ENCODE measurements at places on chromosomes 16 and 17.

GRCh38 chr17:15742051-15742795 lies 10.1 kb downstream of the TBC1D26 start:
- DNase-seq, result no peak

DNA sequence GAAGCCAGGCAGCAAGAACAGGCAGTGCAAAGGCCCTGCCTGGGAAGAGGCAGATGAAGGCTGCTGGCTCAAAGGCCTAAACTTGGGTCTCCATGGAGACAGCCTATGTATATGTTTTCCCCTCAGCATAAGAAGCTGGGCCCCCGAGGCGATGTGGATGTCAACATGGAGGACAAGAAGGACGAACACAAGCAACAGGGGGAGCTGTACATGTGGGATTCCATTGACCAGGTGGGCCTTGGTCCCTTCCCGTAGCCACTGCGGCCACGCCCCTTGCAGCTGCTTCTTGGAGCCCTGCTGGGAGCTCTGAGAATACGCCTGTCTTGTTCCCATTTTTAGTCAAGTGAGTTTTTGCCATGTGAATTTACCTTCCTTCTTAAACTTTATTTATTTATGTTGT lies 106.0 kb downstream of the SDR42E1 start:
- DNase-seq, result no peak

DNA sequence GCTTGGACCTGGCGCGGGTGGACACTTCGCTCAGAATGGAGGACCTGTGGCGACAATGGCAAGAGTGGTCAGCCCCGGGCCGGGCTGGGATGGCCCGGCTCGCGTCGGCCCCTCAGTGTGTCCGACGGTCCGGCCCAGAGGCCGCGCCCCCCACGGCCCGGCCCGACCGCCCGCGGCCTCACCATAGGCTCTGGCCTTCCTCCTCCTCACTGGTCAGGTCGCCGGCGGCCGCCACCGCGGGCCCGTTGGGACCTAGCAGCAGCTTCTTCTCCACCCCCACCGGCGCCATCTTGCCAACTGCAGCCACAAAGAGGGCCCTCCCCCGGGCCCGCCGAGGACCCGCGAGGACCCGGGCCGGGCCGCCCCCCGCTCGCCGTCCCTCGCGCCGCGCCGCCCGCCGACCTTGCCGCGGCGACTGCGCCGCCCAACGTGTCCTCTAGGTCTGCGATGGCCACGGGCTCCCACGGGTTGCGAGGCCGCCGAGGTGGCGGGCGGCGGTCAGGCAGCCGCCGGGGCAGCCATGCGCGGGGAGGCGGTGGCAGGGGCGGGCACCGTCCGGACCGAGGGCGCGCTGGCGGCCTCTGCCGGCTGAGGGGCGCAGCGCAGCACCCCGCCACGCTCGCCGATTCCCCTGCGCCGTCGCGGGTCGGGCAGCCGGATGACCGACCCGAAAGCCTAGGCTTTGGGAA lies at the start of gene DYNC1LI2:
DYNC1LI2 (minus strand) TSS at position 307 of the 689 bp plus-strand sequence; CDS start at position 289, 18 bp downstream.
- DNase-seq, result peak; percentile 40

DNA sequence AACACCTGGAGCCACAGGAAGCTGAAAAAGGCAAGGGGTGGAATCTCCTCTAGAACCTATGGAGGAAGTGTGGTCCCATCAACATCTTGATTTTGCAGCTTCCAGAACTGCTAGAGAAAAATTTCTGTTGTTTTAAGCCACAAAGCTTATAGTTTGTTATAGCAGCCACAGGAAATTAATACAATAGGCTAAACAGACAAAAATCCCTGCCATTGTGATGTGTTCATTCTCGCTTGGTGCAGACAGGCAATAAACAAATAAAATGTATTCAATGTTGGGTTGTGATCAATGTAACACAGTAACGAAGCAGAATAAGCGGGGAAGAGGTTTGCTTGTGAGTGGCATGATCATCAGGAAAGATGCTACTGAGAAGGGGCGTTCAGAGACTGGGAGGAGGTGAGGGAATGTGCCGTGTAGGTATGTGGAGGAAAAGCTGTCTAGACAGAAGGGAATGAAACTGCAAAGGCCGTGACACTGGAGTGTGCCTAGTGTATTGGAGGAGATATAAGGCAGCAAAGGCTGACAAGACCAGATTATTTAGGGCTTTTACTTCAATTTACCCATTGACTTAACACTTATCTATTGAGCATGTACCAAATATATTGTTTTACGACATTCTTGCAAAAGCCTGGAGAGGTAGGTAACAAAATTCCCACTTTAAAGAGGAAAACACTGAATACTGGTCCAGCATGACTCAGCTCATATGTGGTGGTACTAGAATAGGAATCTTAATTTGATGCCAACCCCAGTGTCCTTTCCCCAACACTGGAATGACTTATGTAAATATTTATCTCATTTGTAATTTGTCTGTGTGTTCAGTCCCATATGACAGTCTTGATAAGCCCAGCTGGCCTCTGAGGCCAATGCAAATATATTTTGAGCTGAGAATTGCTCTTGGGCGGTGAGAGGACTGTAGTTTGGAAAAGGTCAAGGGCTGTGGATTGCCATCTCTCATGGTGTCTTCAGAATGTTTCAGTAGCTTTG lies 375.9 kb downstream of the CDH13 start:
- no peak for DNase-seq

- DNase-seq, result no peak
Observed at GRCh38 chr17:66789093-66789492, 45.8 kb upstream of the CACNG5 start.

DNA sequence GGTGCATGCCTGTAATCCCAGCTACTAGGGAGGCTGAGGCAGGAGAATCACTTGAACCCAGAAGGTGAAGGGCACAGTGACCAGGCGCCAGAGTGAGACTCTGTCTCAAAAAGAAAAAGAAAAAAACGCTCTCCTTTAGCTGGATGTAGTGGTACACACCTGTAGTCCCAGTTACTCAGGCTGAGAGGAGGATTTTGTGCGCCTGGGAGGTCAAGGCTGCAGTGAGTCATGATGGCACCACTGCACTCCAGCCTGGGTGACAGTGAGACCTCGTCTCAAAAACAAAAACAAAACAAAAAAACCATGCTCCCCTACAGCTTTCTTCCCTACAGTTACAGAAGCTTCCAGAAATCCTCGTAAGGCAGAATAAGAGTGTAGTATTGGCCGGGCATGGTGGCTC lies 33.1 kb upstream of the ST6GALNAC1 start:
- no peak for DNase-seq

- DNase-seq, result no peak
Observed at GRCh38 chr17:74249590-74250270, 24.3 kb upstream of the DNAI2 start.

- DNase-seq, result peak; percentile 70
Observed at GRCh38 chr16:68995011-68995504, 110.4 kb upstream of the HAS3 start.

- no peak for DNase-seq
Observed at GRCh38 chr17:80996422-80997305, 5.0 kb downstream of the CHMP6 start.

- no peak for DNase-seq
Observed at GRCh38 chr17:3722716-3723115, 987 bp upstream of the HASPIN start.

- DNase-seq, result peak; percentile 40
Observed at GRCh38 chr17:36705874-36706731, 104.7 kb downstream of the MRM1 start.

DNA sequence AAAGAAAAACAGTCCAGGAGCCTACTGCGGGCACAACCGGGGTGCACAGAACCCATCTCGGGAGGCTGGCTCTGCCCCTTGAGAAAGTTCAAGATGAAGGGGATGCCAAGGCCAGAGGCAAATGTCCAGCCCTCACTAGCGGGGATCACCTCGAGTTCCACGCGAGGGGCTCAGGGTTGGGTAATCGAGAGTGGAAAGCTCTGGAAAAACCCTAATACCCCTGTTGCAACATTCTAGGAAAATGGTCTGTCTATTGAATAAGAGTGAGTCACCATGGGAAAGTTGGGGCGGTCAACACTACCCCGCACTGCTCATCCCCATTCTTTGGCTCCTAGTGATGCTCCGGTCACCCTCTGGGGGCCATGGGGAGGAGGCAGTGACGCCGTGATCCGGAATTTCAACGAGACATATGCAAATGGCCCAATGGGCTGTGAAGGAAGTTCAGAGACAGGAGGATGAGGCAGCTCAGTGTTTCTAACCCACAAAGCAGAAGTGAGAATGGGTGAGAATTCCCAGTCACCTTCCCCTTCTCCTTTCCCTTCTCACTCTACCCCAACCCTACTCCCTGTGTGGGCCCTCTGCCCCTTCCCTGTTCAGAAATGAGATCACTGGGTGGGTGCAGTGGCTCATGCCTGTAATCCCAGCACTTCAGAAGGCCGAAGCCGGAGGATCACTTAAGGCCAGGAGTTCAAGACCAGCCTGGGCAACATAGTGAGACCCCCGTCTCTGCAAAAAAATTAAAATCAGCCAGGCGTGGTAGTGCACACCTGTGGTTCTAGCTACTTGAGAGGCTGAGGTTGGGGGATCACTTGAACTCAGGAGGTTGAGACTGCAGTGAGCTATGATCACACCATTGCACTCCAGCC lies 22.4 kb downstream of the SOCS3 start:
- peak; percentile 70 for DNase-seq

- DNase-seq, result no peak
Observed at GRCh38 chr16:56346131-56346890, 79.0 kb downstream of the AMFR start.

DNA sequence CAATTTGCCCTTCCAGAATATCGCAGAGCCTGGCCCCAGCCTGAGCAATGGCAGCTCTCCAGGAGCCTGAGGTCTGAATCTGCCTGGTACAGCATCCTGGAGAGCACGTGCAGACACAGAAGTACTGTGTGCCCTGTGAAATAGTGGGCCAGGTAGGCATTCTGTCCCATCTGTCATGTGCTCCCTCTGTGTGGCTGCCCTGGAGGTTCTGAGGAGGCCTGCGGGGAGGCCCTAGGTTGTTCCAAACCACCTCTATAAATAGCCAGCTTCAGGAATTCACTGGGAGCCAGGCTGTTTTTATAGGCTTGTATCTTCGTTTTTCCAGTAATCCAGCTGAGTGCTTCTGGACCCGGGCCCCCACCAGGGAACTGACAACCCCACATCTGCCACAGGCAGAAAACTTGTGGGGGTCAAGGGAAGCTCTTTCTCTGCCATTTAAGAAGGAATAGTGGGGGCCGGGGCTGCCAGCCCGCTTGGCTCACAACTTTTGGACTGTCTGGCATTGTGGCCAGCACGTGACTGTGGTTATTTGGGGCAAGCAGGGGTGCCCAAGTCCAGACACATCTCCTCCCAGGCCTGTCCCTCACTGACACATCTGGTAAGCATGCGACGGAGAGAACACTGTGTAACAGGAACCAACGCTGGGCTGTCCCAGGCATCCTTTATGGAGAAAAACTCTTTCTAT lies 356.3 kb upstream of the TNRC6C start:
- DNase-seq, result no peak

- DNase-seq, result no peak
Observed at GRCh38 chr16:30992276-30992780, 7.3 kb downstream of the HSD3B7 start.

GRCh38 chr16:22810226-22810625 lies 3.7 kb upstream of the HS3ST2 start:
- DNase-seq, result no peak

- peak; percentile 79 for DNase-seq
Observed at GRCh38 chr16:76910931-76911330, 280.1 kb upstream of the MON1B start.

GRCh38 chr17:48037036-48037837 lies at the start of gene COPZ2:
Gene COPZ2 (minus strand): TSS chr17:48037797. CDS start chr17:48037777, 20 bp downstream.
- no peak for DNase-seq

- no peak for DNase-seq
Observed at GRCh38 chr16:27892879-27893278, 170.6 kb downstream of the GSG1L start.

DNA sequence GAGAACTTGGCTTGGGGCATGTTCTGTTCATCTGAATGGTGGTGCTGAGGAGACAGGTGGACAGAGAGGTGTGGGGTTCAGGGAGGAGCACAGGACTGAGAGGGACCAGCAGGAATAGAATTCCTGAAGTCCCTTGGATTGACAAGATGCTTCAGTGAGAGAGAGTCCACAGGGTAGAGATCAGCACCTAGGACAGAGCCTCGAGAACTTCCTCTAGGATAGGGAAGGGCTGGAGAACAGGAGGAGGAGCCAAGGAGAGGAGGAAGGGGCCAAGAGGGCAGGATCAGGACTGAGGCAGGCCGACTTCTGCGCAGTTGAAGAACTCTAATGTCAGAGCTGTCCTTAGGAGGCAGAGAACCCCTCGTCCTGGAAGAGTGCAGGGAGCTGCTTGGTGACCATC lies 138.4 kb downstream of the PRKCB start:
- no peak for DNase-seq

DNA sequence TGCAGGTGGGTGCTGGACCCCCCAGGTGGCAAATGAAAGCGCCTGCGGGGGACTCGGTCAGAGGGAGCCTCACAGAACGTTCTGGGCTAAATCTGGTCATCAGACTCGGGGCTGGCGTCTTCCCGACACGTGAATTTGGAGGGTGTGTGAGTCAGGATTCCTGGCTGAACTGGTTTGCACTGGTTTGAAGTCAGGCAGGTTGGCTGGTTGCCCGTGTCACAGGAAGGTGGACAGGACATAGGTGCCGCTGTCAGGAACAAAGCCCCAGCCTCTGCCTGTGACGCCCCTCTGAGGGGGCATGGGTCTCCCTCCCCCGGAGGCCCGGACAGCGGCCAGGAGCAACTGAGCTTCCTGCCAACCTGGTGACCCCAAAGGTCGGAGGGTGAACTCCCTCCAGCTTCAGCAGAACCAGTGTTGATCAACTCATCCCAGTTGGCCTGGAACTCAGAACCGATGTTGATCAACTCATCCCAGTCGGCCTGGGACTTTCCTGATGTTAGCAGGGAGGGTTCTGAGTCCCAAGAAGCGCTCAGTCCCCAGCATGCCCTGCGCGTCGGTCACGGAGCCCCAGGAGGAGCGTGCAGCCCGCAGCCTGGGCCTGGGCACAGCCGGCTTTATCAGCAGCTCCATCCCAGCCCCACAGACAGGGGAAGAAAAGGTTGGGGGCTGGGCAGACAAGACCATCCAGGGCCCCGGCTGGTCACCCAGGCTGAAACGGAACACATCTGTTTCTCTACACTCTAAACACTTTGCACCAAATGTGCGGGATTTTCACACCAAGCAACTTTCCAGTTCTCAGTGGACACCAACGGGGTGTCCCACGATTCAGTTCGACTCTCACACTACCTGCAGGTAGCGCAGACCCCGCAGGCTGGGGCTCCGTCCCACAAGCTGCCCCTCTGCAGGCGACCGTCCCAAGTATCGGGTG lies 14.4 kb upstream of the METRNL start:
- no peak for DNase-seq

DNA sequence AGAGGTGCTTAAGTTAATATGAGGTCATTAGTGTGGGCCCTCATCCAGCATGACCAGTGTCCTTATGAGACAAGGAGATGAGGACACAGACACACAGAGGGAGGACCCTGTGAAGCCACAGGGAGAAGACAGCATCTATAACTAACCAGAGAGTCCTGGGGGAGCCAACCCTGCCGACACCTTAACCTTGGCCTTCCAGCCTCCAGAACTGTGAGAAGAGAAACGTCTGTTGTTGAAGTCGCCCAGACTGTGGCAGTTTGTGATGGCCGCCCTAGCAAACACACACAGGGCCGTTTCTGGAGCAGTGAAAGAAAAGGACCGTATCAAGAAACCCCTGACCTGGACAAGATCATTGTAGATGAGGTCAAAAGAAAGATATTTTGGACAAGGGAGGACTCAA lies 26.7 kb downstream of the DNAH17 start:
- DNase-seq, result no peak

GRCh38 chr17:59073972-59074371 lies 32.7 kb downstream of the TRIM37 start:
- no peak for DNase-seq
